ENCODE measurements at places on chromosomes 3 and 15.

- DNase-seq, result peak; percentile 21
These were observed 28.1 kb upstream of the CNBP start for GRCh38 chr3:129211772-129212171.

- peak; percentile 50 for DNase-seq
These were observed 146.6 kb downstream of the SERPINI1 start for GRCh38 chr3:167882057-167882667.

DNA sequence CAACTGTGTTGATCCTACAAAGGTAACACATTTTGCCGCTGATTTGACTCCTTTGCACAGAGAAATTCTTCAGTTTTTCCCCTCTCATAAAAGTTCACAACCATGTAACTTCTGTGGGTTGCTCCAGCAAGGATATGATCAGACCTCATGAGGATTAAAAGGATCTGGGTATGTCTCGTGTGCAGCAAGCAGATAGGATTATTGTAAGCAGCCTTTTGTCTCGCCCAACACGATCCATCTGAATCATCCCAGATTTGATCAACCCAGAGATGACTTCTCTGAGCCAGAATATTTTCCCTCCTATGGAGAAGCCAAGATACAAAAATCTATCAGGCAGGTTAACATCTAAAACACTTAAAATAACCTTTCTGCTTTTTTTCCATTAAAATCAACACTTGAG is 12.8 kb upstream of the BNIP2 start:
- no peak for DNase-seq

GRCh38 chr15:83653639-83654378 is at the start of gene ADAMTSL3:
Gene ADAMTSL3 (plus strand): TSS chr15:83654123. CDS start chr15:83655762, 1,639 bp downstream.
- DNase-seq, result no peak

DNA sequence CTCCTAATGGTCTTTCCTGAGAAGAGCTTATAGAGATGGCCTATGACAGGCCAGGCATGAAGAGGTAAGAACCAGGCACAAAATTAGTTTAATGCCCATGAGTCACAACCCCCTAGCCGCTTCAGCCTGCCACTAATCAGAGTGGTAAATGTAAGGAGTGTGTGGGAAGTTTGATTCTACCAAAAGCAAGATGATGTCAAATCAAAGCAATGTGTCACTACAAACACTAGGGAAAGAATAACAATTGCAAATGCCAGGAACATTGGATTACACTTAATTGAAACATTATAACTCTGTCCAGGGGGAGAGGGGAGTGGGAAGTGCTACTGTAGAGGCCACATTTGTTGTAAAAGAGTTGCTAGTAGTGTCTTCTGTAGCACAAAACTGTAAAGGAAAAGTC is 596.6 kb upstream of the AGTR1 start:
- no peak for DNase-seq

DNA sequence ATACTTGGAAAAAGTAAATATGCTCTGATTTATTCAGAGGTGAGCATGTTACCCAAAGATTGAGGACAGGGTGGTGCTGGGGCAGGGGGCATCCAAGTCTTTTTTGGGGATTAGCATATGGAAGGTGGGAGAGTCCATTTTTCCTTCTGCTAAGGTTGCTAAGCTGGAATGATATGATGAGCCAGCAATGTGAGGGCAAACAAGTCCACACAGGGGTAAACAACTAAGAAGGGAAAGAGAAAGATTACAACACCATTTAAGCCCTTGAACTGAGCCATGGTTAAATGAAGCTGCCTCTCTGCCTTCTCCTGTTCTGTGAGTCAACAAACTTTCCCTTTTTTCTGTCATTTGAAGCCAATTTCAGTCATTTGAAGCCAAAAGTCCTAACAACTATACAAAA is 89.0 kb downstream of the RPL22L1 start:
- no peak for DNase-seq

DNA sequence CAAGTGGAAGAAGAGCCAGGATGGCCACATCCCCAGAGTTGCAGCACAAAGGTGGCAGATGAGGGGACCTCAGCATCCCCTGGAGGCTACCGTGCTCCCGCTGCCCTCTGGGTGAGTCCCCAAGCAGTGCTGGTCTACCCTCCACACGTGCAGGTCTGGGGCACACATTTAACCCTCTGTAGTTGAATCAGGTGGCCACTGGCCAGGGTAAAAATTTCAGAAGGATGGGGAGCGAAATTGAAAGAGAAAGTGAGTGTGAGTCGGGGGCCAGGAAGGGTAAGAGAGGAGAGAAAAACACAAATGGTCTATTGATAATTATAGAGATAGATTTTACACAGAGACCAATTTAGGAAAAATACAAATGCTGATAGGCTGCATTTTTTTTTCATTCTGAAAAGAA is 139.5 kb upstream of the EIF1B start:
- DNase-seq, result no peak

DNA sequence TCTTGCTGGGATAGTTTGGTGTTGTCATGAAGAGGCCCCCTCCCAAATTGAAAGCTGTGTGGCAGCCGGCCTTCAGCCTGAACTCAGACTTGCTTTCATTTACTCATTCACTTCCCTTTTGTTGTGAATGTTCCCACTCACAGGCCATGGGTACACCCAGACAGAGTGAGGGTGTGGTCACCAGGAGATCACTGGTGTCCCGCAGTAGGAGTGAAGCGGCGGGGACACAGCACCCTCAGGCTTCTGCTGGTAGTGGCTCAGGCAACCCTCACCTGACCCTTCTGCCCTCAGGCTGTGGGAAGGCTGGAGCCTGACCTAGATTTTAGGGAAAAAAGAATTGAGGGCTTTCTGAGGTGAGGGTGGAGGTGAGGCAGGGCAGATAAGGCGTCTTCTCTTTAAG is 244.4 kb downstream of the SOX2 start:
- DNase-seq, result no peak

DNA sequence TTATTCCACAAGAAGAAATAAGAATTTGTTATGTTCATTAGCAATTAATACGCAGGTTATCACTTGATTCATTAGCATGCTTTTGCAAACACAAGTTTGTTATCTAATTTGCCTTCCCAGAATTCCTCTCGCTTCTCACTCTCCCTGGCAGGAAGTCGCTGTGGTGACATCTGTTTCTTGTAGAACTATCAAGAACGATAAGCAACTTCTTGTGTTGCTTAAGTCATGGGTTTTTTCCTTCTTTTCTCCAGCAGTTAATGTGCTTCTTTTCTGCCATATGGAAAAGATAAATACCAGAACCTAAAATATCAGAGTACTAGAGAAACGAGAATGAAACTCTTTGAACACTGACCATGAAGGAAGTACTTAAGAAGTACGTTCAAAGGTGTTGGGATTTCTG is 99.8 kb upstream of the CHMP2B start:
- DNase-seq, result no peak

DNA sequence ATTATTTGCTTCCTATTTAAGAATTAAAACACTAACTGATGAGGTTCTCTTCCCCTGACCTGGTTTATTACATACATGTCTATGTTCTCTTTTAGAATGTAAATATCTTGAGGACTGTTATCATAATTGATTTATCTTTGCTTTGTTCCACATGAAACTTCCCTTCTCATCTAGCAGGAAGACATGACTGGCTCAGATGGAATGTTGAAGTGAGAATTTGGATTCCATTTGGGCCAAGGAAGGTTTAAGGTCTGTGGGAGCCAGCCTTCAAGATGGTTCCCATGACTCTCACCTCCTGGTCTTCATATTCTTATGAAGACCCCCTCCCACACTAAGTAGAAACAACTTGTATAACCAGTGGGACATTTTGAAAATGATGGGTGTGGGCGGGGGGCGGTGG is 222.2 kb upstream of the GADL1 start:
- DNase-seq, result no peak

DNA sequence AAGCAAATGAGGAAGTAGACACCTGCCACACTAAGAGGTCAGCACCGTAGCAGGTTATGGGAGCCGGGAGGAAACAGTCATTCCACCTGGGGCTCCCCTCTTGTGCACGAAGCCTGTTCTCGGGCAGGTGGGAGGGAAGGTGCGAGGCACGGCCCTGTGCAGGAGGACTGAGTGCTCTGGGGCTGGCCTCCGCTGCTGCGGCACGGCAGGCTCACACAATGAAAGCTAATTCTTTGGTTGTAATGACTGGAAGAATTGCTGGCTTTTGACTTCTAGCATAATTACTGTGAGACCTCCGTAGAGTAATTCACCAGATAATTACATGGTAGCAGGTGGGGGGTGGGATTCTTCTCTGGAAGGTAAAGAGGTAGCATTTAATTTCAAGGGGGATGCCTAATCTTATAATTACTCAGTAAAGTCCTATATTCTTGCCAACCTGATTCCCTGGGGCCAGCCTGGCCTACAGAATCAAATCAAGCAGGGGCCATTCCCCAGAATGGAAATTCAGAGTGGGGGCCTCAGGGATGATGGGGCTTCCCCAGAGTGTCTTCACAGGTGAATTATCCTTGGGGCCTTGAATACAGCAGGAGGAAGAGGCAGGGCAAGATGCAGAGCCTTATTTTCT is 129.1 kb downstream of the TPRA1 start:
- no peak for DNase-seq

DNA sequence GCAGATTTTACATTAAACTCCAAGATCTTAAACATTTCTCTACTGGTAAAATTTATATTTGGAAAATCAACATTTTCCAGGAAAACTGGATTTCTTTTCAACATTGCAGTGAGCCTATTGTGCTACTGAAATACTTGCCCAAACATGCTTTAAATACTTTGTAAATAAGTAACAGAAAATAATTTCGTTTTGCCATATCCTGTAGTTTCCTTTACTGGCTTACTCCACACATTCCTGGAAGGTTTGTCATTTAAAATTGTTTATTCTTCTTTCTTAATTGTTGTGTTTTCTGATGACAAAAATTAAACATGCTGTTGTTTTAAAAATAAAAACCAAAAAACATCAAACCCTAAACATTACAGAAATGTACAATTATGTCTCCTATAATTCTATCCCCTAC is 22.0 kb downstream of the ACAD11 start:
- DNase-seq, result no peak

GRCh38 chr3:5136919-5137429 is 14.9 kb downstream of the ARL8B start:
- no peak for DNase-seq

DNA sequence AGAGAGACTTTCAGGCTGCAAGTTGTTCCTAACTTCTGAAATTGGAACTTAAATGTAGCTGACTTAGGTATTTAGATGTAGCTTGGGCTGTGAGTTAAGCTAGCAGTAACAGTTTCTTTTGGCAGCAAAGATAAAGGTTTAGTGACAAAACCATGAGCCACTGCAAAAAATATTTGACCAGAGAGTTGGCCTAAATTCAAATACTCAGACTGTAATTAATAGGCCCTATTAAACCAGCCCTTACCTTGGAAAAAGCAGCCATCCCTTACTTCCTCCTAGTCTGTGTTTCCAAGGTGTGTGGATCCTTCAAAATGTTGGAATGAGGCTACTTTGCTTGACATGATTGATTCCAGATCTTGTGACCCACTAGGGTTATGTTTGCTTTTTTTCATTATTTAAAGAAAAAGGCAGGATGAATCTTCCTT is 8.2 kb downstream of the TPM1 start:
- peak; percentile 62 for DNase-seq

- DNase-seq, result no peak
These were observed 222.5 kb upstream of the KCNMB2 start for GRCh38 chr3:178313716-178314115.

DNA sequence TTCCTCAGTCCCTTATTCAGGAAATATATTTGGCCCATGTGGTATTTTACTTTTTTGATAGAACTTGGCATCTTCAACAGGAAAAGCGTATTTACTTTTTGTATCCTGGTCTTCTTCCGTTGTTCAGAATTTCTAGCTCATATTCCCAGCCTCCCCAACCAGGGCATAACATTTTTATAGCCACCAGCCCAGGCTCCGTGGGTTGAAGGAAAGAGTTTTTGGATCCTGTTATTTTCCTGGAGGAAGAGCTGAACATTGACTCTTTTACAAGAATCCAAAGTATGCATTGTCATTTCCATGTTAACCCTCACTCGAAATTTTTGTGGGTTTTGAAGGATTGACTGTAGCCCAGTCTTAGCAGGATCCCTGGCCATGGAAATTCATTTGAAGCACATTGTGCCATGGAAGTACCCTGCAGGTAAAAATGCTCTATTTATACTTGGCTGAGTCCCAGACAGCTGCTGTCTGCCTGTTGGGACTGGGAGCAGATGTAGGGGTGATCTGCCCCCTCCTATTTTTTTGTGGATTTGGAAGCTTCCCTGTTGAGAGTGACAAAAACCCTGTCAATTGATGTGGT is 98.8 kb downstream of the AKAP13 start:
- no peak for DNase-seq

- DNase-seq, result no peak
These were observed 548.2 kb downstream of the FOXP1 start for GRCh38 chr3:71035314-71035713.

DNA sequence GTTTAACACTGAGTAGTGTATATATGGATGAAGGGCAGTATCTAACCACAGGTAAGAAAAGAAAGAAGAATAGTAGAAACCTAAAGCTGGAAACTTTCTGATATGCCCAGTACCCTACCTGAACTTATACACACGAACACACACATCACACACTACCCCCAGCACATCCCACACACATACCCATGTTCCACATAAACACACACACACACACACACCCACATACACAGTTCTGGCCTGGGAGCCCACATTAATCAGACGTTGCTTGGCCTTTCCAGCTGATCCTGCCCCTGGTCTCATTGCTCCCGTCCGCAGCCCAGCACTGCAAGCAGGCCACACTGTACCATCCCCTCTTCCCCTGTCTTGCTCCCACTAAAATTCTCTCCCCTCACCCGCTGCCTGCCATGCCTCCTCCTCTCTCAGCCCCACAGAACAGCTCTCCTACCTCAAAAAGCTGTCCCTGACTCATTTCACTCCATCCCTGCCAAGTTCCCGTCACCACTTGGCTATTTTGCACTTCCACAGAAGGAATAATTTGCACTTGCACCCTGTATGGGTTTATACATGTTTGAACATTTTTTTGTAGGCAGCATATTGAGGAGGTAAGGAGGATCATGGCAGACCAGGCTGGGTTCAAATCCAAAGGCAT is 185.8 kb upstream of the PPP2R3A start:
- DNase-seq, result no peak

All from hematopoietic multipotent progenitor cell treated with erythropoietin and hydrocortisone succinate and interleukin-3 and kit ligand, for 15 days (in vitro differentiated cells).